IMR-90 (cell line): ENCODE measurements at places on chromosomes 7 and 10. TPM values are rescaled to one million over a fixed set of nuclear protein-coding genes. Genes with fewer than 3 reads are reported as not detected.
A peak's percentile ranks its signal among the peaks of the same experiment; 100 is the strongest.

- peak; percentile 64 for DNase-seq
These were observed 24.7 kb downstream of the AOC1 start for GRCh38 chr7:150876817-150877526.

DNA sequence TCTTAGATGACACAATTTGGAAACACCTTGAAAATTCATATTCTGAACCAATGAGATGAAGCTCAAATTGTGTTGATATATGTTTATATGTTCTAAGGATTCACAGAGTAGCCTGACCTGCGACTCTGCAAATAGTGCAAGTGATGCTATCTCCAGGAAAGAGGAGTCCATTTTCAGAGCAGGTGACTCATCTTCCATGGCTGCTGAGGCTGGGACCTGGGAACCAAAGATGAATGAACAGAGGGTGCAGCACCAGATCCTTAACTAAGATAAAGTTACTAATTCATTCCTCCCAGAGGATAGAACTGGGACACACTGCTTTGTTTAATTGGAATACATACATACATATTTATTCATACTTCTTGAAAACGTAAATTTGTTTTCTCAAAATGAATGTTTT, 240.6 kb upstream of the SEMA3C start:
- peak; percentile 68 for DNase-seq

- no peak for DNase-seq
These were observed 74.1 kb upstream of the DUSP5 start for GRCh38 chr10:110423650-110424049.

Gene EPHB6
- under 0.01 TPM in 2 replicates for total RNA-seq

Gene GOT1
- total RNA-seq = 38.6 and 46.1 TPM in 2 replicates

DNA sequence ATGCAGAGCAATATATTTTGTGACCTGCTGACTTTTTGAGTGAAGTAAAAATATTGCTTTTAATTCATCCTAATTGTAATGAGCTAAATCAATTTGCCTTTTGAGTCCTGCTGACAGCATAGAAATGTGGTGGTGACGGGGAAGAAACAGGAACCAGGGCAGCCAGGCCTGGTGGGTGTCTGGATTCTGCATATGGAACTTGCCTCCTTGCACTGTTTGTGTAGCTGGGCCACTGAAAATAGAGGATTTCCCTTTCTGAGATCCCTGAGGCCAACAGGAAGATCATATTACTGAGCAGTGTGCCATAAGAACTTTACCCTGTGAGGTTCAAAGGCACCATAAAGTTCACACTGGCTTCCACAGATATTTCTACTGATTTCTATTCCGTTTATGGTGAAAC, 488.4 kb upstream of the AKR1E2 start:
- no peak for DNase-seq

DNA sequence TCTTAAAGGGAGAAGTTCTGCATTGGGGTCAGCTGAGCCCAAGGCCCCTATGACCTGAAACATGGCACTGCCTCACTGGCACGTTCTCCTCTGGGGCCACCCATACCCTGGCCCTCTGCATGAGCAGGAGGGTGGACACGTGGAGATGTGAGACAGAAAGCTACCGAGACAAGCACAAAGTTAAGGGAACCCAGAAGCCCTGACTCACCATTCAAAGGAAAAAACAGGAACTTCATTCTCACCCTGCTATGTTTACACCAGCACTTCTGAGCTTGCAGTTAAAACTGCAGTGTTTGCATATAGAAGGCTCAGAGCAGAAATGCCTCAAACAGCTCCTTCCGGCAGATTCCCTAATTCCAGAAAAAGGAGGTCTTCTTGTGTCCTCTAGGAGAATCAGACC, 41.7 kb downstream of the DENND11 start:
- peak; percentile 35 for DNase-seq

DNA sequence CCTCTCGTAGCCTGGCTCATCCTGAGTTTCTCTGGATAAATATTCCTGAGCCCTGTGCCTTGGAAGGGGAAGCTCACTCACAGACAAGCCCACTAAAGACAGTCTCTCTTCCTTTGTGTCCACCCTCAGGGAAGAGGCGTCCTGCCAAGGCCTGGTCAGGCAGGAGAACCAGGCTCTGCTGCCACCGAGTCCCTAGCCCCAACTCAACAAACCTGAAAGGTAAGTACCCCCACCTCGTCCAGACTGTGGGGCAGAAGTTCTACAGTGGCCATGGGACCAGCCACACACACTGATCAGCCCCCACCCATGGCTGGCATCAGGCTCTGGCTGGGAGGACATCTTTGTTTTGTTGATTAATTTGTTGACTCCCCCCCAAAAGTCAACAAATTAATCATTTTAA, 2.8 kb downstream of the GPR15LG start:
- DNase-seq = no peak
